GF-D8 (cell line): ENCODE measurements at places on chromosomes 6 and 20.

- DNase-seq: no peak
Observed at GRCh38 chr6:79755967-79756366, 124.8 kb downstream of the SH3BGRL2 start.

DNA sequence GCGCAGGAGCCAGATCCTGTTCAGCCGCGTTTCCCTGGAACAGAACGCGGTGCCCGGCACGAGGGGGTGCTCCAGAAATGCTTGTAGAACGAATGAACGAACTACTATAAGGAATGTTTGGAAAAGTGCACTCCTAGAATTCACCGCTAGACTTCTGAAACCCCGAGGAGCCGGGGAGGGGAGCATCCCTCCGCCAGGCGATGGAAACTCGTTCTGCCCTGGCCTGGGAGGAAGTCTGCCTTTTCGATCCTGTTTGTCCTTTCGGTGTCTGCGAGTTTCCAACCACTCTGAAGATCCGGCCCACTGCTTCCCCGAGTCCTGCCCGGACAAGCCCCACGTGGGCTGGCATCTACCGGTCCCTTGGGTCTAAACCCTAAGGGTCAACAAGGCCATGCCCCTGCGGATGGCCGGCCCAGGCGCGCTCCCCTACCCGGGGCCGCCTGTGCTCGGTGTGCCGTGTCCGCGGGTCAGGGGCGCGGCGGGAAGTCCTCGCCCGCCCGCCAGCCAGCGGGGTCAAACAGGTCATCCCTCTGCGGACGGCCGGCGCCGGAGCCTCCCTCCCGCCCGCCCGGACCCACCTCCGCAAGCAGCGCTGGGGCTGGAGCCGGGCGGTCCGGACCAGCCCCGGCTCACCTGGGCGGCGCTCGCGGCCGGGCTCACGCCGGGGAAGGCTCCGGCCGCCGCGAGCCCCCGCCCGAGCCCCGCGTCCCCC is 526 bp downstream of the SULF2 start:
- no peak for DNase-seq

DNA sequence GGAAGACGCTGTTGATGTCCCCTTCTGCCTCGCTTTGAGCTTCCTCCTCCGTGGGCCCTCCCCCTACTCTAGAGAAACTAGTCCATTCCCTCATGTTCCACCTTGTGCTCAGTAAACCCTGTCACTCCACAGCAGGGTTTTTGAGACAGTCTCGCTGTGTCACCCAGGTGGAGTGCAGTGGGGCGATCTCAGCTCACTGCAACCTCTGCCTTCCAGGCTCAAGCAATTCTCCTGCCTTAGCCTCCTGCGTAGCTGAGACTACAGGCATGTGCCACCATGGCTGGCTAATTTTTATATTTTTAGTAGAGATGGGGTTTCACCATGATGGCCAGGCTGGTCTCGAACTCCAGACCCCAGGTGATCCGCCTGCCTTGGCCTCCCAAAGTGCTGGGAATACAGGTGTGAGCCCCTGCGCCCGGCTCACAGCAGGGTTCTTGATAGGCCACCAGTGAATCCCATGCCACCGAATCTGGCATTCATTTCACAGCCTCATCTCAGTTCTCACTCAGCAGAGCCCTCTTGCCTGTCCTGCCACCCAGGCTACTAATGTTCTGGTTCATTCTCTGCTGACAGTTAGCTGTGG is 36.0 kb downstream of the PANK2 start:
- no peak for DNase-seq

- no peak for DNase-seq
Observed at GRCh38 chr20:32941155-32941885, 62.9 kb downstream of the SUN5 start.

- no peak for DNase-seq
Observed at GRCh38 chr6:87832025-87832825, 130.2 kb upstream of the AKIRIN2 start.

- DNase-seq: no peak
Observed at GRCh38 chr6:28802417-28803336, 121.1 kb downstream of the TRIM27 start.

DNA sequence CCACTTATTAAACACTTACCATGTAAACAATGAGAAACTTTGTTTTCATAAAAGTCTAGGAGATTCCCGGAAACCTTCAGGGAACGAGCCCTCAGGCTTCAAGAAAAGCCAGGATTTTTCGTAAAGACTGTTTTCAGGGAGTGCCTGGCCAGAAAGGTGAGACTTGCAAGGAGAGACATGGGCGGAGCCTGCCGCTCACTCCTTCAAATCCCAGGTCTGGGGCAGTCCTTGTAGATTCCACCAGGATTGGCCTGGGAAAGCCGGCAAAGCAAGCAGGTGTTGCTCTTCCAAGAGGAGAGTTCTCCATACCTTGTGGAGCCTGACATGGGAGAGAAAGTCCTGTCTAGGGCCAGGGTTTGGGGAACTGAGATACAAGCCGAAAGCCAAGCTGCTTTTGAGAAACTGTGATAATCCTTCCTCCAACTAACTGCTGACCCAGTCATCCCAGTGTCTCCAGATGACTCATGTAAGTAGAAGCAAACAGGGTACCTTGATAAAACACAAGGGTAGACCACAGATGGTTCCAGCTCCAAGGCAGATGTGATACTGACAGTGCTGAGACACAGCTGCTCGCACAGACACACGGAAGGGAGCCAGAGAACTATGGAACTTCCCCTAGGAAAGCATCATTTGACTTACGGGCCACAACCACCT is 69.4 kb upstream of the NAA20 start:
- no peak for DNase-seq

GRCh38 chr6:148954934-148955333 is 208.1 kb downstream of the UST start:
- DNase-seq: no peak

DNA sequence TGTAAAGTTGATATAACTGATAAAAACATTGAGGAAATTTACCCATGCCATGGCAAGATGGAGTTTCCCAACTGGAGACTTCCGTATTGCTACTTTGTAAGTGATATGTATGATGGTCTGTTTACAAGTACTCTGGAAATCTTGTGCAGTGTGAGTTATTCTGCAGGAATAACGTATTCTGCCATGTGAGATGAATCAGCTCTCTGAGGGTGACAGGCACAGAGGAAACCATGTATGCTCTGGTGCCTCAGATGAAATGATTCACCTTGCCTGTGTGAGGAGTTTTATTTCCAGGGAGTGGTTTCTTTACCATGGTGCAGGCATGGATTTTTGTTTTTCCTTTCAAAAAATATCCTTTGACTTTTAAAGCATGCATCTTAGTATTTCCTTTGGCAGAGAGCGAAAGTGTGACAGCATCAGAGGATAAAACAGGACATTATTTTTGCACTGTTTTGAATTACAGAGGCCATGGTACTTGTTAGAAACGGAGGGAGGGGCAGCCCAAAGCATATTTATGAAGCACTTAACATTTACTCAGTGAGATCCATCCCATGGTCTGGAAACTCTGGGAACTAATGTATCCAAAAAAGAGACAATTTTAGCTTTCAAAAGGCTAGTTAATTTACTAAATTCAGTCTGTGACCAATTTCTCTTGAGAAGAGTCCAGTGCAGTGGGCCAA is 36.0 kb upstream of the MTRF1L start:
- no peak for DNase-seq

GRCh38 chr6:42410861-42411260 is 40.9 kb downstream of the TRERF1 start:
- no peak for DNase-seq

GRCh38 chr6:32947552-32948465 is 5.1 kb downstream of the HLA-DMA start:
- DNase-seq: no peak

- no peak for DNase-seq
Observed at GRCh38 chr20:38302786-38303185, 1.2 kb upstream of the BPI start.

DNA sequence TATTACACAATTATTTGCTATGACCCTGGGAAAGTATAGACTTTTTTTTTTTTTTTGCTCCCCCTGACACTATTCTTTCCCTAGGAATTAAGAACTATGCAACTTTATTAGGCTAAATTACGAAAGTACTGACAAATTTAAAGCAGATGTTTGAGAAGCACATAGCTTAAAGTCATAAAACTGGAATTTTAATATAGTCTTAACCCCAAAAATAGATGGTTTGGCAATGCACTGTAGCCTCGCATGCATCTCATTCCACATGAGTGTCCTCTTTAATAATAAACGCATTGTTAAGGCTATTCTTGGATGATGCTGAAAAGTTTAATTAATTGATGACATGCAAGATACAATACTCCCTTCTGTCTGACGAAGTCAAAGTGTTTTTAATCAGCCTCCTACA is 49.3 kb downstream of the TBC1D7 start:
- no peak for DNase-seq

- DNase-seq: no peak
Observed at GRCh38 chr20:51510936-51511605, 31.4 kb downstream of the NFATC2 start.

DNA sequence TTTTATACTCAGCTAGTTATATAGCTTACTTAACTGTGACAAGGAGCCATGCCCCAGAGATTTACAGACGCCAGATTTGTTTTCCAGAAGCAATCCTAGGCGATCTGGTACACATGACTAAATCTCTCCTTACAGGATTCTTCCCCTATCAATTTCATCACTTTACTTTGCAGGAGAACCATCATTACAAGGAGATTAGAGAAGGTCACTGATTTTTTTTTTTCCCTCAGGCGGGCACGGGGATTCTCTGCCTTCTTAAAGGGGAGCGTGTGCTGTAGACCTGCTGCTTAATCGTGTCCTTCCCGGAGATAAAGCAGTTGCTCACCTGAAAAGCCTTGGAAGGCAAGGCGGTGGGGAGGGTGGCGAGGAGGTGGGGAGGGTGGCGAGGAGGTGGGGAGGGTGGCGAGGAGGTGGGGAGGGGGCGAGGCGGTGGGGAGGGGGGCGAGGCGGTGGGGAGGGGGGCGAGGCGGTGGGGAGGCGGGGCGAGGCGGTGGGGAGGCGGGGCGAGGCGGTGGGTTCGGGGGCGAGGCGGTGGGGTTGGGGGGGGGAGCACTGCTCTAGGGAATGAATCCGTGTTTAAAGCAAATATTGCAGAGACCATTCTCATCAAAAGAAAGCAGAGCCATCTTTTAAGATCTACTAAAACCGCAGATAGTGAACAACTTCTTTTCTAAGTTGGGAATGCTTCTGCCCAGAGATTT is 14.3 kb upstream of the MRAP2 start:
- no peak for DNase-seq

- no peak for DNase-seq
Observed at GRCh38 chr6:124073820-124074587, 270.3 kb downstream of the NKAIN2 start.
